ENCODE measurements at places on chromosomes 7 and 10. TPM values are rescaled to one million over a fixed set of nuclear protein-coding genes. Genes with fewer than 3 reads are reported as not detected.

CALML5 gene
- total RNA-seq, result 10.5 TPM

GBX1 gene
- not detected for total RNA-seq

CLEC2L gene
- total RNA-seq, result 3.0 TPM

TRIM24 gene
- total RNA-seq, result 42.6 TPM

SIRT1 gene
- 22.0 TPM for total RNA-seq

OR2A1 gene
- not detected for total RNA-seq

DNA sequence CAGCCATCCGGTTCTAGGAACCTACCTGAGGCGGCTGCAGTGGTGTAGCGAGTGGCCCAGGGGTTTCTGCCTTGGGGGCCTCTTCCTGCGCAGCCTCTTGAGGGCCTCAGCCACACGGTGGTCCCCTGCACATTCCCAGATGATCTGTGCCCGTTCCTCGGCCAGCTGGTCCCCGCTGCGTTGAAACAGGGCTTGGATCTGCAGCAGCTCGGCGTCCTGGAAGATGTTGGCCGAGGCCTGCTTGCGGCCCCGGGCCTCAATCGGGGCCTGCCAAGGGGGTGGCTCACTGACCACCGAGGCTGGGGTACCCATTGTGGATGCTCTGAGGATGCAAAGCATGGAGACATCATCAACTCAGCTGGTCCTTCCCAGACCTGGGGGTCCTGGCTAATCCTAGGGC lies 7.4 kb downstream of the AVPI1 start:
- peaks cover 6% of the 10 kb centered on the region for H3K4me1 ChIP-seq
- no peak overlapping the region for H3K4me3 ChIP-seq
- H3K27ac ChIP-seq, result no peak overlapping the region
- H3K36me3 ChIP-seq, result no peaks in the 10 kb centered on the region
- H3K27me3 ChIP-seq, result no peaks in the 10 kb centered on the region

DNA sequence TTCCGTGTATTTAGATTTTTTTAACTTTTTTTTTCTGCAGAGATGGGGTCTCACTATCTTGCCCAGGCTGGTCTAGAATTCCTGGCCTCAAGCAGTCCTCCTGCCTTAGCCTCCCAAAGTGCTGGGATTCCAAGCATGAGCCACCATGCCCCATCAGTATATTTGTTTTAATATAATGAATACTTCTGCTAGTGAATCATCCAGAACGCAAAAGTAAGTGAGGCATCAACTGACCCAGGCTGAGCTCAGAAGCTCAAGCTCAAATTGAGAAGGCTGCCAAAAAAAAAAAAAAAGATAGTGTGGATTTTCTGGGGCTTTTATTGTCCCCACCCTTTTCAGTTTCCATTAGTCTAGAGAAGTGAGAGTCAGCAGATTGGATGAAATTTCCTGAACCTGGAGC lies 39.0 kb upstream of the TECTB start:
- H3K4me1 ChIP-seq, result no peaks in the 10 kb centered on the region
- no peaks in the 10 kb centered on the region for H3K27me3 ChIP-seq
- DNase-seq, result no peak

- peak overlapping the region; percentile 56 for H3K4me3 ChIP-seq
- H3K36me3 ChIP-seq, result no peaks in the 10 kb centered on the region
- no peaks in the 10 kb centered on the region for H3K4me1 ChIP-seq
- H3K27ac ChIP-seq, result no peak overlapping the region
These were observed 689 bp downstream of the PLCE1 start for GRCh38 chr10:93994438-93994801.

DNA sequence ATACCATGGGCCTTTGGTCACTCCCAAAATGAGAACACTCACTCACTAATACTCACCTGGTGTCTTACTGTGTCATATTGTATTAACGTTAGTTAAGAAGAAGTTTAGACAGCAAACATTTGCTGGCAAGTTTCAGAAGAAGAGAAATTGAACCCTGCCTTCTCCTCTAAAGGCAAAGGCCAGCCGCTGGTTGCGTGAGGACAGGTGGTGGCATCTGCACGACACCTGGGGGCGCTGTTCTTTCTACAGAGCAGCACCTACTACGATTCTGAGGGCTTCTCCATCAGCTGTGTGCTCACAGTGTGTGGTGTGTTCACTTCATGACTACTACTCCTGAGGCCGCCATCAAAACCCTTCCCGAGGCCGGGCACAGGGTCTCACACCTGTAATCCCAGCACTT lies 17.9 kb upstream of the CLEC2L start:
- H3K27me3 ChIP-seq, result no peaks in the 10 kb centered on the region
- no peak overlapping the region for H3K27ac ChIP-seq
- H3K4me3 ChIP-seq, result no peak overlapping the region

DNA sequence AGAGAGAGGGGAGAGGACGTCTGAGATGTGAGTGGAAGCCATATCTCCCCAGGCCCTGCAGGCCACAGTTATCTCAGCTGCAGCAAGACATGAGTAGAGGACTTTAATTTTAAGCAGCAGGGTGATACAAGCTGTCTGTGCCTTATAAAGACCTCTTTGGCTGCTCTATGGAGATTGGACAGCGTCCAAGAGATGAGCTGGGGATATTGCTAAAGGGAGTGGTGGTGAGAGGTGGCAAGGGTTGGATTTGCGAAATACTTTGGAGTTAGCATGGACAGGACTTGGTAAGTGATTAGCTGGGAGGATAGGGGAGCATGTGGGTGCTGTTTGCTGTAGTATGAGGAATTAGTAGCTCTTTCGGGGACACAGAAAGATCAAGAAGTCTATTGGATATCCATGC lies 191.8 kb downstream of the CACNB2 start:
- no peak overlapping the region for H3K27ac ChIP-seq
- no peak overlapping the region for H3K4me3 ChIP-seq
- no peaks in the 10 kb centered on the region for H3K36me3 ChIP-seq
- no peak for DNase-seq

DNA sequence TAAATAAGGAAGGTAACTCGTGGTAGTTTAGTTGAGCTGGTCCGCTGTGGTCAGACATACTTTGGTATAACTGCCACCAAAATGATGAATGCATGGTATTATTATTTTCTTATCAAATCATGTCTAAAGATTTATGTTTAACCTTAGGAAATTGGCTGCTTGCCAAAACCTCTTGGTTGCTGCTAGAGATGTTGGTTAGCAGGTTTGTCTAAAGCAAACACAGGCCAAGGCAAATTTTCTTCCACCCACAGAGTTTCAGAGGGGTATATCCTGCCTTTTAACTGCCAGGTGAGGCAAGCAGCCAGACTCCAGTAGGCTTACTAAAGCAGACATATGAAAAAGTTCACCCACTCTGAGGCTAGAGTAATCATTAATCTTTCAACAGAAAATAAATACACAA lies 101.4 kb downstream of the SEMA3E start:
- no peaks in the 10 kb centered on the region for H3K27me3 ChIP-seq
- no peak overlapping the region for H3K4me3 ChIP-seq
- H3K27ac ChIP-seq, result no peak overlapping the region
- H3K36me3 ChIP-seq, result no peaks in the 10 kb centered on the region

DNA sequence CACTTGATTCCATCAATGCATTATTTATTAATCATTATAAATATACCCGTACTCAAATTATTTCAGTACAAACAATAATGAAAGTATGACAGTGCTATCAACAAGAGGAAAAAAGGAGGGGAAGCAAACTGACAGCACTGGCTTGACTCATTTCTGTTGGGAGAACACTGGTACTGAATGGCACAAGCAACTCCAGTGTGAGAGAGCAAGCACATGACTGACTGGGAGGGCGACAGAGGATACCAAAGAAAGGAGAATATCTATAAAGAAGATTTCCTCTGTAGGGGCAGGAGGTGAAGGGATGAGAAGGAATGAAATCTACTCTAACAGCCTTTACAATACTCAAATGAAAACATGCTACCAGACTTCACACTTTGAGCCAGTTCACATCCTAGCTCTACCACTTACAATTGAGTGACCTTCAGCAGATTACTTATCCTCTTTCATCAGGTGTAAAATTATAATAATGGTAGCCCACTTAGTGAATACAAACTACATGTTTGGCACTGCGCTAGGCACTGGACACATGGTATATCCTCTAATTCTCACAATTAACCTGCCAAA lies 1.5 kb downstream of the USP54 start:
- H3K27ac ChIP-seq, result no peak overlapping the region
- no peak overlapping the region for H3K4me3 ChIP-seq
- H3K27me3 ChIP-seq, result no peaks in the 10 kb centered on the region
- no peak for DNase-seq
- H3K4me1 ChIP-seq, result peaks cover 16% of the 10 kb centered on the region

- no peaks in the 10 kb centered on the region for H3K4me1 ChIP-seq
- H3K4me3 ChIP-seq, result no peak overlapping the region
- H3K36me3 ChIP-seq, result no peaks in the 10 kb centered on the region
- no peak for DNase-seq
These were observed 50.0 kb upstream of the FRMD4A start for GRCh38 chr10:14380746-14381145.

DNA sequence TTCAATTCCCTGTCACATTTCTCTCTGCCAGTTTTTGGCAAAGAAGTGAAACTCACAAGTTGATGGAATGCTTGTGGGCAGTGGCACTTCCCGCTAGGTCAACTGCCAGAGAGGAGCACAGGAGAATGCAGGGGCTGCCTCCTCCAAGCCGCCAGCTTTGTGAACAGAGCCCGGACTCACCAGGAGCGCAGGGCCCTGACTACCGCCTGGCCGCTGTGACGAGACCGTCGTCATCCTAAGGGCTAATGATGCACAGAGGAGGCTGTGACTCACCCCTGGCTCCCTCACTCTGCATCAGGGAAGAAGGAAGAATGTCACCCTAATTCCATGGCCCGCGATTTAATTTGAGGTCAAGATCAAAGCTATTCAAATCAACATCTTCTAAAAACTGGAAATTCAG lies 123.9 kb downstream of the TAX1BP1 start:
- DNase-seq, result no peak
- H3K36me3 ChIP-seq, result no peaks in the 10 kb centered on the region
- H3K4me3 ChIP-seq, result no peak overlapping the region

GRCh38 chr10:46255801-46256747 lies 30.7 kb upstream of the ANTXRL start:
- H3K4me1 ChIP-seq, result no peaks in the 10 kb centered on the region
- H3K36me3 ChIP-seq, result no peaks in the 10 kb centered on the region
- no peak for DNase-seq
- H3K27me3 ChIP-seq, result no peaks in the 10 kb centered on the region

- H3K27me3 ChIP-seq, result no peaks in the 10 kb centered on the region
- H3K27ac ChIP-seq, result peak overlapping the region; percentile 28
- no peaks in the 10 kb centered on the region for H3K36me3 ChIP-seq
- H3K4me3 ChIP-seq, result no peak overlapping the region
- no peaks in the 10 kb centered on the region for H3K4me1 ChIP-seq
These were observed 24.5 kb upstream of the EEPD1 start for GRCh38 chr7:36128448-36129047.

GRCh38 chr7:134619627-134620331 lies 26.9 kb upstream of the BPGM start:
- no peaks in the 10 kb centered on the region for H3K4me1 ChIP-seq
- no peak overlapping the region for H3K27ac ChIP-seq
- no peak overlapping the region for H3K4me3 ChIP-seq
- DNase-seq, result no peak
- no peaks in the 10 kb centered on the region for H3K36me3 ChIP-seq

- no peak overlapping the region for H3K4me3 ChIP-seq
- no peaks in the 10 kb centered on the region for H3K27me3 ChIP-seq
- no peaks in the 10 kb centered on the region for H3K36me3 ChIP-seq
- DNase-seq, result no peak
- H3K4me1 ChIP-seq, result no peaks in the 10 kb centered on the region
- H3K27ac ChIP-seq, result no peak overlapping the region
These were observed 35.1 kb upstream of the ING3 start for GRCh38 chr7:120915314-120916105.
